ENCODE measurements at places on chromosomes 16 and 17.

GRCh38 chr16:47469227-47469626, 8.1 kb downstream of the PHKB start:
- no peak for DNase-seq

DNA sequence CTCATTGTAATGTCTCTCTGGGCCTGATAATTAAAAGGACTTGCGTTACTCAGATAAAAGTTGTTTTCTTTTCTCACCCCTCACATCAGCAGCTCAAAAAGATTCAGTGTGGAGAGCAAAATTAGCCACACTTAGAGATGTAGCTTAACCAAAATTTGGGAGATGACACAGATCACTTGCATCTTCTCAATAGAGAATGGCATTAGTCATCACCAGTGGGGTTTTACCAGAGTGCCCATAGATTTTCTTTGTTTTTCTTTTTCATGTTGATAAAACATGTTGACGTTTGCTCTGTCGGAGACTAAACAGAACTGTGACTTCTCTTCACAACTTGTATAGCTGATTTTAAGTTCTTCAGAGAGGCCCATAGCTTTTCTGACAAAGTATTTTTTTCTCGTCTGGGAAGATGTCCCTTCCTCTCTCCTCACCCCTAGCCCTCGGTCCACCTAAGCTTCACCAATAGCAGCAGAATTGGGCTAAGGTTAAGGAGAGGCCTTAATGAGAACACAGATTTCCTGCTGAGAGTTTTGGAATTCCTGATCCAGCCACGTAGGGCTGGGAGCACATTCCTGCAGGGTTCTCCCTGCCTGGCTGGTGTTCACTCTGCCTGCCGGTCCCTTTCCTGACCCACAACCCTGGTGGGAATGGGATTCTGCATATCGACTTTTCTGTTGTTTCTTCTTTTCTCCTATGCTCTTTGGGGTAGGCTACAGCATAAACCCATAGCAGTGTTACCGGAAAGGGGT, 92.6 kb downstream of the CACNG3 start:
- no peak for DNase-seq

DNA sequence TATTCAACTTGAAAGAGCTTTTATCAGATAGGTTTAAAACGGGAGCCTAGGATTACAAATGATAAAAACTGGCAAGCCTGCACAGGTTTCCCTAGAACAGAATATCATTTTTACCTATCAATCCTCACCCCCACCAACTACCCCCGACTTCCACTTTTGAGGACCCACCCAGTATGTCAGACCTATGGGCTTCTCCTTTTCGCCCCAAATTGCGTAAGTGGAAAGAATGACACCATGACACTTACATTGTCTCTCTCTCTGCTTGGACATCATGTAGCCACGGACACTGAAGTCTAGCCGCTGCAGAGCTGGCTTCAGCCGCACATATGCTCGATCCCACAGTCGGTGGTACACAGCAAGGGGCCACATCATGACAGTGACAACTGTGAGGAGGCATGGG, 7.4 kb upstream of the PSMC3IP start:
- DNase-seq: no peak

DNA sequence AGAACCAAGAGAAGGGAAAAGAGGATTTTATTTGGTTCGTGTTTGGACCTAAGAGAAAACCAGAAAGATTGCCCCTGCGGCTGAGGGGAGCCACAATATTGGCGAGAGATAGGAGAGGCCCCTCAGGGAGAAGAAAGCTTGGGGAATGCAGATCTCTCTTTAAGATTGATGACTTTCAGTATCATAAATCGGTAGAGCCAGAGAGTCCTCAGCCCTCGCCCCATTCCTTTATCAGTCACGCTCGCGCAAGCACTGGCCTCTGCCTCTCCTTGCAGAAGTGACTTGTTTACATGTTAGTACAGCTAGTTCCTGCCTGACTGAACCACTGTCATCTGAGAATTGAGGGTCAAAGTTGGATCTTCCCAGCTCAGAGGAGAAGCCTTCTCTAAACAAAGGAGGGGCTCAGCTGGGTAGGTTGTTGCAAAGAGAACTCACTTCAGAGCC, 21.5 kb upstream of the KRT19 start:
- DNase-seq: no peak

DNA sequence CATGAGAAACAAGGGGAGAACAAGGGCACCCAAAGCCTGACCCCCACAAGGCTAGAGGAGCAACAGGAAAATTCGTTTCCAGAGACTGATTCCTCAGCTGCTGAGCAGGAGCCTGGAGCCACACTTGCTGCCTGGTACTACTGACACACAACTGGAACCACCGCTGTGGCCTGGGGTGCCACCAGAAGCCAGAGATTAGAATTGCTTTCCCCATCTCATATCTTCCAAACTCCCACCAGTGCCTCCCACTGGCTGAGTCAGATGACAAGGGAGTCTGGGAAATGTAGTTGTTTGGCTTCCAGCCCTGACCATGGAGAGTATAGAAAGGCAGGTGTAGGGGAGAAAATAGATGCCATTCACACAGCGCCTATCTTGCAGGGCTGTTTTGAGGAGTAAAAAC, 4.1 kb upstream of the TMEM11 start:
- no peak for DNase-seq

GRCh38 chr16:27642756-27643155, 92.8 kb downstream of the KATNIP start:
- DNase-seq: no peak

Data from effector memory CD4-positive, alpha-beta T cell (primary cell).